ENCODE measurements at places on chromosomes 6 and 20.

- no peak for DNase-seq
These were observed 11.3 kb downstream of the CST7 start for GRCh38 chr20:24960302-24960801.

DNA sequence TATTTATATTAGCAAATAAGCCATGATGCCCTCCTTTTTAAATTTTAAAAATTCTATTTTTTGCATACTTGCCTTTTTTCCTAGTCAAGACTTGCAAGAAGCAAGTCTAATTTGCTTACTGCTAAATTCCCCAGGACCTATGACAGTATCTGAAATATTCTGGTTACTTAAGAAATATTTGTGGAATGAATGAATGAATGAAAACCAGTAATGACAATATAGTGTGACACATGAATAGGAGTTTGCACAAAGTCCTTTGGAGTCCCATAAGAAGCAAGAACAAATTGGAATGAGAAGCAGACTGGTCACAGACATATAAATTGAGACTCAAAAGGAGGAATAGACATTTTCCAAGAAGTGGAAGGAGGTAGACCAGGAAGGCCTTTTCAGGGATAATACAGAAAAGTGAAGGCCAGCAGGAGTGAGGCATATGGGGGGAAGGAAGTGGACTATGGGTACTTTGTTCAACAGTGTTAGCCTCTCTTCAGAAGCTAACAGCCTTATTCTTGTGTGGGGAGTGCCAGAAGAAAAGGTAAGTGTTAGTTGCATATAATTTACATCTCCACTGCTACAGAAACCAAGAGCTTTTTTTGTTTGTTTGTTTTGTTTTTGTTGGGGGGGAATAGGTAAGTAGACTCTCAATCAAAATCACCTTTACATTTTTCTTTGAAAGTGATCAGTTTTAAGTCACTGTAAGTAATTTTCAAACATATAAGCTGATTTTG lies 93.6 kb upstream of the FAM184A start:
- no peak for DNase-seq

- DNase-seq = peak; percentile 70
These were observed 897 bp downstream of the RANBP9 start for GRCh38 chr6:13710552-13711323.

DNA sequence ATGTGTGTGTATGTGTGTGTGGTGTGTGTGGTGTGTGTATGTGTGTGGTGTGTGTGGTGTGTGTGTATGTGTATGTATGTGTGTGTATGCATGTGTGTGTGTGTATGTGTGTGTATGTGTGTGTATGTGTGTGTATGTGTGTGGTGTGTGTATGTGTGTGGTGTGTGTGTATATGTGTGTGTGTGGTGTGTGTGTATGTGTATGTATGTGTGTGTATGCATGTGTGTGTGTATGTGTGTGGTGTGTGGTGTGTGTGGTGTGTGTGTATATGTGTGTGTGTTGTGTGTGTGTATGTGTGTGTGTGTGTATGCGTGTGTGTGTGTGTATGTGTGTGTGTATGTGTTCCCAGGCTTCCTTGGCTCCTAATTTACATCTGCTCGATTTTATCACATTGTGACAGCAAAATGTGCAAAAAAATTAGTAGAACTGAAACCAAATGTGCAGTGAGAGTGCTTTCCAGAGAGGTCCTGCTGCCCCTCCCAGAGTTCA lies 234.5 kb downstream of the BMP7 start:
- no peak for DNase-seq

- no peak for DNase-seq
These were observed 156.0 kb downstream of the DST start for GRCh38 chr6:56486681-56487080.

DNA sequence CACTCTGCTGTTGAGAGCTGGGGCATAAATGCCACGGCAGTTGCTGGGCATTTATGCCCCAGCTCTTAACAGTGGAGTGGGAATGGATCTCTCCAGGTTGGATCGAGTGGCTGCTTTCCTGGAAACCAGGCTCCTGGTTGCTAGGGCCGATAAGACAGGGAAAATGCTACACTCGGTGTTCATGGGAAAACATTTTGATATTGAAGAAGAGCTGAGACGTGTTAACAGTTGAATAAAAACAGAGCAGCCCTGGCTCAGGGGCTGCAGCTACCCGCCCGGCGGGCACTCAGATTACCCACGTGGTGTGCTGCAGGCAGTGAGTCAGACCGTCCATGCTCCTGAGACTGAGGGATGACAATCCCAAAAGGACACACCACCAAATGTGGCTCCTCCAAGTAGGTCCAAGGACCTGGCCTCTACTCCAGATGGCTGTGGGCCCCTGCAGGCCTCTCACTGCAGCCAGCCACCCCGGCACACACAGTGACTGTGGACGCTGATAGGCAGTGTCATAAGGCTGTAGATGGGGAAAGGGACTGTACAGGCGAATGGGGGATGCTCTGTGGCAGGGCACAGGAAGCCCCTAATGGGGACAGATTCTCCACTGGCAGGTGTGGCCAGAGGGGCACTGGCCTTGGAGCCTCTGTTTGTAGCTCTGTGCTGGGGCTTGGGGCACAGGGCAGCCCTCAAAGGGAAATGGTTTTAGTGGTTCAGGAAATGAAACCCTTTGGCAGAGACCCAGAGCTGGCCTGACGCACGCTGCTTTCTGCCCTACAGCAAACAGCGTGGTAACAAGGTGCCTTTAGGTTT lies 237.8 kb downstream of the LY86 start:
- peak; percentile 40 for DNase-seq

DNA sequence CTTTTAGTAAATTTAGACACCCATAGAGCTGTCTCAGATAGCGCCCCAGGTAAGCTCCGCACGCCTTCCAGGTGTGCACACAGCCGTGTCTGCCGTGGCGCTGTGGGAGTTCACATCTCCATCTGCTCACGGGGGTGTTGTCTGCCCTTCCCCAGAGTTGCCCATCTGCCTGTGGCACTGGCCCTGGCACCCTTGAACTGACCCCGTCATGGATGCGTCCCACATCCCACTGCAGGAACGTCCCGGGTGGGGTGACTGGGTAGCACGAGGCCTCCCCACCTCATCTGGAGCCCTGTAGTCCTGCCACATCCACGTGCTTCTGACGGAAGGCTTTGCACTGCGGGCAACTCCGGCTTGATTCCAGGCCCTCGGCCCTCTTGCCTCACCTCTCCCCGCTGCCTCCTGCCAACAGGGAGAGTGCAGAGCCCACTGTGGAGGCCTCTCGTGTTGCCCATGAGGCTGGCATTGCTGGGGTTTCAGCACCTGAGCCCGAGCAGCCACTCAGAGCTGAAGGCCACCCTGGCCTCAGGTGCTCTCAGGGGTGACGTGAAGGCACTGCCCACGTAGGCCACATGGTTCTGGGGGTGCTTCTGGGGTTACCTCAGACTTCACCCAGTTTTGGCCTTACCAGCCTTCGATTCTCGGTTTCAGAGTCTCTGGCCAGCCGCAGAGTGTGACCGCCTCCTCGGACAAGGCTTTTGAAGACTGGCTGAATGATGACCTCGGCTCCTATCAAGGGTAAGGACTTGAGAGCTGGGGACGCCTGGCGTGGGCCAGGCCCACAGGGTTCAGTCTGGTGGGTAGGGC lies 5.1 kb downstream of the ARFGAP1 start:
- DNase-seq = no peak

DNA sequence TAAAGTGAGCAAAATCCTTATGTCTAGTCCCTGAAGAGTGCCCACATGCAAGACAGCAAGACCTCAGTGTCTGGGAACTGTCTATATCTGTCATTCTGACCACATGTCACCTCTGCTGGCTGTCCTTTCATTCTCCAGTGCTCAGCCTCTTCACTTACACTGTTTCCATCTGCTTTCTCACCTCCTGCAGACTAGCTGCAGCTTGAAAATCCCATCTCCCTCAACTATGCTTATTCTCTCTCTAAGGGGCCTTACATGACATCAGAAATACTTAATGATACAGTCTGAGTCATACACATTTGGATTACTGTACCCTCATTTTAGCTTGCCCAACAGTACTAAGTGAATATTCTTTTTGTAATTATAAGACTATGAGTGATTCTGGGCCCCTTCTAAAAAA lies 587.8 kb downstream of the EPM2A start:
- DNase-seq = no peak

GRCh38 chr6:40299681-40300080 lies 287.5 kb downstream of the LRFN2 start:
- no peak for DNase-seq

GRCh38 chr20:33551778-33552177 lies 61.9 kb downstream of the CBFA2T2 start:
- no peak for DNase-seq

DNA sequence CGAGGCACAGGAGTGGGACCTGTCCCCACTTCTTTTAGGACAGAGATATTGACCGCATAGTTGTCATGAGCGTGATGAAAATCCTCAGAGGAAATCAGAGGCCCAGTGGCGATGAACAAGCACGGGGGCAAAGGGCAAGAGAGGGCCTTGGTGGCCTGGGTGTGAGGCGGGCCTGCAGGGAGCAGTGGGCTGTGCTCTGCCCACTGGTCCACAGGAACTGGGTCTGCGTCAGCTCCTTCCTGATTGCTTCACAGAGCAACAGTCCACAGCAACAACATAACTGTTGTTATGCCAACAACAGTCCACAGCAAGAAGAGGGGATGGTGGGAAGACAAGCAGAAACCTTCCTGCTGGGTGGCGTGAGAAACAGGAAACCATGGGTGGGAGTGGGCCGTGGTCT lies 335.6 kb downstream of the ZFAND3 start:
- no peak for DNase-seq

DNA sequence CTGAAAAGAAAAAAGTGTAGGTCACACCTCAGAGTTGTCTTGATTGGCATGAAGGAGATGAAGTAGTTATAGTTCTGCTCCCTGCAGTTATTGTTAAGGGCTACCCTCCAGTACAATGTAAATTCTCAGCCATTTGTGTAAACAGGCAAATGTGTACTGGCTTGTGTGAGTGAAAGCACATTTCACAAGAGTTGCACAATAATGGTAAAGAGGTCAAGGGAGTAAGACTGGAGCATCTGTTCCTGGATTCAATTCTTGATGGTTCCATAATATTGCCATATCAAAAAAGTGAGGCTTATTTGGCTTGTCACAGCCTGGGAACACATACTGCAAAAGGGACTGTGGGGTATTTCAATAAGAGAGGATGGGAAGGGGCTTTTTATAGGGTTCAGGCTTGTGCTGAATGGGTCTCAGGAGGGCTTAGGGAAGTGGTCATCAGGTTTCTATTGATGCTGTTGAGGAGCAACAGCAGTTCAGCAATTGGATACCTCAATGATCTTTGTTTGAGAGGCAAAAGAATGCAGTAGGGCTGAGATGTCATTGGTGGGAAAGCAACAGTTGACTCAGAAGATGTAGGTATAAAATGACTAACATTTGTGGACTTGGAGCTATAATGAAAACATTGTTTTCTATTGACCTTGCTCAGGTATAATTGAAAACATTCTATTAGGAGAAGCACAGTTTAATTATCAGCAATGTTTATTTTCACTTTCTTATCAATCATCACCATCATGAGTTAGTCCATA lies 402.6 kb downstream of the BCKDHB start:
- DNase-seq = no peak

- DNase-seq = no peak
These were observed 16.2 kb downstream of the ADGRB3 start for GRCh38 chr6:68651011-68651985.

GRCh38 chr6:36120018-36120417 lies 10.3 kb upstream of the MAPK13 start:
- no peak for DNase-seq

DNA sequence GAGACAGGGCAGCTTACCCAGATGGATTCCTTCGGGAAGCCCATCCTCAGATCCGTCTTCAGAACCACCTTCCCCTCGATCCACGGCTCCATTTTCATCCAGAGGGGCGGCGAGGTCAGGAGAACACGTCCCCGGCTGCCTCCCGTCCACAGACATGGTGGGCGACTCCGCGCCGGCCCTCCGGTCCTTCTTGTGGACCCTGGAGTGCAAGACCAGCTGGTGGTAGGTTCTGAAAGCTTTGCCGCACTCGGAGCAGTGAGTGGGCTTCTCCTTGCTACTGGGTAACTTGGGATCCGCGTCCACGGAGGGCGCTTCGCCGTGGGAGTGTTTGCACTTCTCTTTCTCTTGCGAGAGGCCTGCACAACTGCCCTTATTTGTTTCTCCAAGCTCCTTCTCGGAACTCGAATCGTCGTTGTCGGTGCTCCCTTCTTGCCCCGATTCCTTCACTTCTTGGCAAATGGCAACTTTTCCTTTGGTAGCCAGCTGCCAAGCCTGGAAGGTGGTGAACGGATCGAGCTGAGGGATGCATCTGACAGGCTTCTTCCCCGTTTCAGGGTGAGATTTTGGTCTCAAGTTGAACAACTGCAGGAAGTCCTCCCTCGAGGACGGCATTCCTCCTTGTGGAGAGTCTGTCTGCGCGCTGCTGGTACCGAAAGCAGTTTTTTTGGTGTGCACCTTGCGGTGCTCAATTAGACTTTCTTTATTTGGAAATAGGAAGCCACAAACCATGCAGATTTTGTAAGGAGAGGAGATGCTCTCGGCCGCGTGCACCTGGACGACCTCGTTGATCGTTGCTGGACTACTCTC lies 12.0 kb downstream of the ZNF217 start:
- DNase-seq = no peak

DNA sequence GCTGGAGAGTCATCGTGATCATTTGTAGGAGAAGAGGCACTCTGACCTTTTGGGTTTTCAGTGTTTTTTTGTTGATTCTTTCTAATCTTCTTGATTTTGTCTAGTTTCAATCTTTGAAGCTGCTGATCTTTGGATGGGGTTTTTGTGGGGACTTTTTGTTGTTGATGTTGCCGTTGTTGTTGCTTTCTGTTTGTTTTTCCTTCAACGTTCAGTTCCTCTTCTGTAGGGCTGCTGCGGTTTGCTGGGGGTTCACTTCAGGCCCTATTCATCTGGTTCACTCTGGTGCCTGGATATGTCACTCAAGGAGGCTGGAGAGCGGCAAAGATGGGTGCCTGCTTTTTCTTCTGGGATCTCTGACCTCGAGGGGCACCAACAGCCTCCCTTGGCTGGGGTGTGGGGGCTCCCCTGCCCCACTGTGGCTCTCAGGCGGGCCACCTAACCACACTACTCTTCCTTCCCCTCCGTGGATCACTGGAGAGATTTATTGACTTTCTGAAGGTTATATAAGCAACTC lies 21.5 kb upstream of the TMEM244 start:
- DNase-seq = no peak

- no peak for DNase-seq
These were observed 144.7 kb upstream of the RPS6KA2 start for GRCh38 chr6:166771701-166772100.

DNA sequence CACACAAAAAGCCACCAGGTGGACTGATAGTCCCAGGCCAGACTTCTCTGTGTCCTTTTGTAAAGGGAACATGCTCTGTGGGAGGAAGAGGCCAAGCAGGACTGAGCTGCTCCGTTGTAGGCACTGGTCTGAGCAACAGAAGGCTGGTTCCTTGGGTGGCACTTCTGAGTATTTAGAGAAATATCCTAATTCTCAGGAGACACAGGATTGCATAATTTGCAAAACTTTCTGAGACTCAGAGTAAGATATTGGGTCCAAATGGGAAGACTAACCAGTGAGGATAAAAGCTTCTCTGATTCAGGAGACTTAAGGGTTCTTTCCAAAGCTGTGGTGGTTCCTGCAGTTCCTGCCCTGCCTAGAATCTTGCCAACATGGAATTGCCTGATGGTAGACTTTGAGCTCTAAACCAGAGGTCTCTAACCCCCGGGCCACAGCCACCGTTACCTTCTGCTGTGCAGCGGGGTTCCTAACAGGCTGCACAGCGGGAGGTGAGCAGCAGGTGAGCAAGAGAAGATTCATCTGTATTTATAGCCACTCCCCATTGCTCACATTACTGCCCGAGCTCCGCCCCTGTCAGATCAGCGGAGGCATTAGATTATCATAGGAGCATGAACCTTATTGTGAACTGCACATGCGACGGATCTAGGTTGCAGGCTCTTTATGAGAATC lies 107.0 kb downstream of the OLIG3 start:
- DNase-seq = no peak
